ENCODE measurements at places on chromosomes 4 and X. TPM values are rescaled to one million over a fixed set of nuclear protein-coding genes. Genes with fewer than 3 reads are reported as not detected.

DNA sequence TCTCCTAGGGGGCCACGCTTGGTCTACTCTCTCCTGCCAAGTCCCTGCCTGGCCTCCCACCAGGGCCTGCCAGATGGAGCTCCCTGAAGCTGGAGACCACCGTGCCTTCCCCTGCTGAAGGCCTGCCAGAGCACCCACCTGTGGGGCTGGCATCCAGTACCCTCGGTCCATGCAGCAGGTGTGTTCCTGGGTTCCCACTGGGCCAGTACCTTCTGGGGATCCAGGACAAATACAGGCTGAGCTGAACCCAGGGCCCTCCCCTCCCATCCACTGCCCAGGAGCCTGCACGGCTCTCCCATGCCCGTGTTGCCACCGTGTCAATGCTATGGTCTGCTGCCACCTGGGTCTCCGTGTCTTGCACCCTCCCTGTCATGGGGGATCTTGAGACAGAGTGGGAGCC, 68.8 kb downstream of the ABLIM2 start:
- no peak for DNase-seq

DNA sequence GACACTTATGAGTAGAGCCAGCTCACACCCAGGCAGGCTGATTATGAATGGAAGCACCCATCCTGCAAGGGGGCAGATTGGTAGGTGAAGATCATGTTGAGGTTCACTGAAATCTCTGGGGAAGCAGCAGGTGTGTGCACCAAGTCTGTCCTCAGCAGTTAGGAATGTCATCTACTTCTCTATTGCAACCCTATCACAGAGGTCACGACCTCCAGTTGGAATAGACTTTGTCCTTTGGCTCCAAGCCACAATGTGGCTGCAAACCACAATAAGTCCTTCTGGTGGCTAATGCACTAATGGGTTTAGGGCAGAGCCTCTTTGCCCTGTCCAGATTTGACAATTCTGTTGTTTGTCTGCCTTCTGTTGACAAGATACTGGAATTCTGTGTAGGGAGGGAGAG, 1056.7 kb downstream of the PCDH19 start:
- no peak for DNase-seq

- no peak for DNase-seq
Measured at GRCh38 chr4:173332021-173332487, 2.1 kb downstream of the HMGB2 start.

- DNase-seq = no peak
Measured at GRCh38 chrX:110414679-110415439, 56.2 kb downstream of the RTL9 start.

GRCh38 chr4:17329046-17329445, 182.8 kb downstream of the QDPR start:
- DNase-seq = no peak

- DNase-seq = no peak
Measured at GRCh38 chrX:44675362-44676024, 132.8 kb upstream of the FUNDC1 start.

DNA sequence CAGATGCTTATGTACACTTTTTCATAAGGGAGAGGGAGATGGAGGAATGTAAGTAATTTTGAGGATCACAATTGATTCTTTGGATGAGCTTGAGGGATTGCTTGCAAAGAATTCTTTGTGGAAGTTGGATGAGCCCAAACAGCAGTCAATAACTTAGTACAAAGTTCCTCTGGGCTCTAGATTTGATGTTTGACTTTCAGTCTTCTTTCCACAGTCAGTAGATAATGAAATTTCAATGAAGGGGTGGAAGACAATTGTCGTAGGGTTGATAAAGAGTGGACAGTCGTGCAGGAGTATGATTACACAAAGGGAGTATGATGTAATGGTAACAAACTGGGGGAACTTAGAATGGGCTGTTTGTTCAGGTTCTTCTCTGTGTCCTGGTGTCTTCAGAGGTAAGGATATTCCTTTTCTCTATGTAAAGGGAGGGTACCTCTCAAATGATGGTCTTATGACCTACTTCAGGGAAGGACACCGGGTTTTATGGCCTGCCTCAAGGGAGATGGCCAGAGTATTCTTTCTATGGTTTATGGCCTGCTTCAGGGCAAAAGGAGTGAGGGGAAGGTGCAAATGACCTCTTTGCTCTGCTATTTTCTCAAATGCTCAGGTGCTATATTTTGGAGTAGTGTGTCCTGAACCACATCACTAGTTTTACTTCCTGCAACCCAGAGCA, 1.7 kb upstream of the ABRAXAS1 start:
- no peak for DNase-seq

- DNase-seq = no peak
Measured at GRCh38 chr4:87069037-87069742, 134.4 kb downstream of the AFF1 start.

DNA sequence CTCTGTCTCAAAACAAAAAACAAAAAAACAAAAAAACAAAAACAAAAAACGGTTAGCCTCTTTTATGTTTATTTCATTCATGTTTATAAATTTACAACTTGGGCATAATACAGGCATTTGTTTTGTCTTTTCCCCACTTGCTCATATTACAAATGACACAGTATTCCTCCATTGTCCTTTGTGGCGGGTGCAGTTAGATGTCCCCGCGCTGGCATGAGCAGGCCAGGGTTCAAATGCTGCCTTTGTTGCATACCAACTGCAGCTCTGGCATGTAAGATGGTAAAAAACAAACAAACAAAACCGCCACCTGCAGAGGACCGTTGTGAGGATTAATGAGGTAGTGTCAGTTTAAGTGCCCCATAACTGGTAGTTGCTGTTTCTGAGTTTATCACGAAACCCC, 16.1 kb upstream of the HPF1 start:
- DNase-seq = no peak

GRCh38 chr4:118348886-118349285, 3.9 kb downstream of the PRSS12 start:
- no peak for DNase-seq

DNA sequence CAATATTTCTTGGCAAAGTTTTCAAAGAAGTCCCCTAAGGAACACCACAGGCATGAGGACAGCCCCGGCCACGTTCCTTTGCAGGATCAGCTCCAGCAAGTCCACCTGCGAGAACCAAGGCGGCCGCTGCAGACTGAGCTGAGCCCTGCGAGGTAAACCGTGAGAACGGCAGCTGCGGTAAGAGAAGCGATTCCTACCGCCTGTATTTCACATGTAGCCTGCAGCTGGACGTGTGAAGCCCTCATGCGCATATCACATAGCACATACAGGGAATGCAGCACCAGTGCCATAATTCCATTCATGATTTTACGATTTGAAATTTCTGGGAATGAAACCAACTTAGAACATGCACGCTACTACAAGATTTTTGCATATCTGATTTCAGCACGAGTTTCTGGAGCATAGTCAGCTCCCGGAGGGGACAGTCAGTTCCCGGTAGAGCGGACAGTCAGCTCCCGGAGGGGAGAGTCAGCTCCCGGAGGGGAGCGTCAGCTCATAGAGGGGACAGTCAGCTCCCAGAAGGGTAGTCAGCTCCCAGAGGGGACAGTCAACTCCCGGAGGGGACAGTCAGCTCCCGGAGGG, 41.7 kb downstream of the FGFRL1 start:
- no peak for DNase-seq

DNA sequence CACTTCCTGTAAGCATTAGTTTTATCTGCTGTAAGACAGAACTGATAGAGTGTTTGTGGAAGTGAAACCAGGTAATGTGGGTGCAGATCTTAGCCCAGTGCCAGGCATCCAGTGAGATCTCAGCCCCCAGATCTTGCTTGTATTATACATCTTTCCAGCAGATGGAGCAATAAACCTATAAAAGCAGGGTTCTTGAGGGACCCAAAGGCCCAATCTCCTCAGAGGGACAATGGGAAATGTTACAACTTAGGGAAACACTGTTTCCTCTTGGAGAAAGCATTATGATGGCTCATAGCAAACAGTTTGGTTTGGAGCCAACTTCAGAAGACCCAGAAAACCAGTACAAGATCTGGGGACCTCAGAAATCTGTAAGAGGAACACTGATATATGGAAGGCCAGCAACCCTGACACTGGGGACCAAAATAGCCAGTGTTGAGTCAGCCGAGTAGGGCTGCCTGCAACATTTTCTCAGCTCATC, 206.3 kb downstream of the SLC7A11 start:
- no peak for DNase-seq

DNA sequence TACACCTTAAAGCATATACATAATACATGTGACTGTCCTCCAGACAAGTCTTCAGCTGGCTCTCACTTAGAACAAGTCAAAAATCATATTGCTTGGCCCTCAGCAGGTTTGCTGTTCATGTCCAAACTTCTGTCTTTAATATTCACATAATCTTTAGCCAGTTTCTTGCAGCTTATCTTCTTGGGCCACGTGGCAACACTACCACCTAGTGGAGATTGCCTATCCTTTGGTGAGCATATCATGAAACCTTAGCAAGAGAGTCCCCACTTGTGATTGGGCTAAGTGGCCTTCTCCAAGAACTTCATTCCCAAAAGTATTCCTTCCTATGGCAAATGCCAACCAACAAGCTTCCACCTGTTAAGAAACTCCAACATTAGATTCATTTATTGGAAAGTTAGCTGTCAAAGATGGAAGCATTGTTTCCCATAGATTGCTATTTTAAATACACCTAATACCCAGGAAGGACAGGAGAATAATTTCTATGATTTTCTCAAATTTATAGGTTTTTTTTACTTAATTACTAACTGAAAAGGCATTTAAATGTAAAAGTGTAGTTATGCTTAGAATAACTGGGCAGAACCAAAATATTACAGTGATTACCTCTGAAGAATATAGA, 231.9 kb upstream of the INTU start:
- no peak for DNase-seq

DNA sequence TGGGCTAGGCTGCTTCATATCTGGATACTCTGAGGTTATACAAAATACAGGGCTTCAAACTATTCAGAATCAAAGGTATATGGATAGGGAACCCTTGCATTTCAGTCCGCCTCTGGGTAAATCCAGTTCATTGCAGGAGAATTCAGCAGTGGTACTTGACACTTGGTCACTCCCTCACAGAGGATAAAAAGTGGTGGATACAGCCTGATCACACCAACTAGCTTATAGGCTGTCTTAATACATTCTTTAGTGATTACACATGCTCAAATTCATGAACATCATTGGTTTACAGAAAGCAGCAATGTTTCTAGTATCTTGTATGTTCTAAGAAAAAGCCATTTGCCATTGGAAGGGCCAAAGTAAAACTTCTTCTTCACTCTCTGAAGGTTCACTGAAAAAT, 104.8 kb upstream of the PDE5A start:
- DNase-seq = no peak

GRCh38 chr4:55906323-55906722, 42.4 kb upstream of the CEP135 start:
- no peak for DNase-seq

- DNase-seq = no peak
Measured at GRCh38 chr4:53908661-53909078, 155.7 kb downstream of the CHIC2 start.

DNA sequence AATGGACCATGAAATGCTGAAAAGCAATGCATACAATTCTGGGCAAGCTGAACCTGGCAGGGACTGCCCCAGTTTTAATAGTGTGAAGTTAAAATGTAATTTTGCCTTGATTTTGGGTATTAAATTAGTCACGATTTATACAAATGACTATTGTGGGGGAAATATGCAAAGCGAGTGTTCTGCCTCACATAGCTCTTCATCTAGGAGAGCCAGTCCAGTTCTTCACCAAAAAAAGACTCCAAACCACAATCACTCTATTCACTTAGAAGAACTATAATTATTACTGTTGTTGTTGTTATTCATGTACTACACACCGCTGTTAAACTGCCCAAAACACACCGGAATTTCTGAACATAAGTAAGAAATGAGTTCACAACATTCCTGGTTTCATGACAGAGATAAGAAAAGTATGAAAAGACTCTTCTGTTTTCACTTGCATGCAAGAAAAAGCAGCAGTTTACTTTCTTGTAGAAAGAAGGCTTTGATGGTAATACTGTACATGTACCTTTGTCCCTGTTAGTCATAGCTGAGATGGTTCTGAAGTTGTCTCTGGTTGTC, 101.9 kb downstream of the QRFPR start:
- no peak for DNase-seq

GRCh38 chrX:136768469-136769084, 12.2 kb downstream of the ARHGEF6 start:
- DNase-seq = no peak

Gene CCNA2
- total RNA-seq = 5.4 TPM

Gene FBXO8
- total RNA-seq = 24.3 TPM

Gene QDPR
- total RNA-seq = 16.2 TPM

Gene DGKK
- 0.49 TPM for total RNA-seq

Gene NOX1
- not detected for total RNA-seq

Gene MAGEA2B
- total RNA-seq = not detected

Gene PNMA5
- total RNA-seq = not detected

Gene PALLD
- total RNA-seq = 229 TPM

Gene TLR2
- total RNA-seq = 14.5 TPM
